ENCODE measurements at places on chromosomes 4 and X. TPM values are rescaled to one million over a fixed set of nuclear protein-coding genes. Genes with fewer than 3 reads are reported as not detected.

DNA sequence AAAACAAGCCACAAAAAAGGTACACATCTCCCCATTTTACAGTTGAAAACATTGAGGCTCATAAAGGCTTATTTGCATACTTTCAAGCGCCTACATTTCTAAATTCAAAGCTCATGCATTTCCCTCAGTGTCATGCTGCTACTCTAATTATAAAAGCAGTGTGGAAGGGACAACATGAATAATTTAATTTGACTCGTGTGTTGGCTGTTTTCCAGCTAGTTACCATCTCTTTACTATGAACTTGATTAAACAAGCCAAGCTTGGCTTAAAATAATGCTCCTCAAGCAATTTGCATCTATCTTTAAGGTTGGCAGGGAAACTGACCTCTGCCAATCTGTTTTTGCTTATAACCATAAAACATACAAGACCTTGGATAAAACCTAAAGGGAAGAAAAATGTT is 252.5 kb upstream of the NEIL3 start:
- no peak for DNase-seq

DNA sequence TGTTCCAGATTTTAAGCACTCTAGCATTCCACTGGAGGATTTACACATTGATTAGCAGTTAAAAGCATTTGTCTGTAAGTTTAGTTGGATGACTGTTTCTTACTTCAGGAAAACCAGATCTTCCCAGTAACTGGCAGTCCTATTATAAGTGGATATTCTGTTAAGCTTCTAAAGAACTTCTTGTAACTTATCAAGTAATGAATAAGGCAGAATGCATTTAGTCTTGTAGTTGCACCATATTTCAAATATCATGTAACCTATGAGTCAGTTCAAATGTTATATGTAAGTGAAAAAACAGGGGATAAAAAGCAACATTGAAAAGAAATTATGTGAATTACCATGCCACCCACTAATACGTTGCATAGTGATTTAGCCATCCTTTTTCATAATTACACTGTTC is 30.2 kb upstream of the TENM3 start:
- DNase-seq: no peak

Gene CXCL13
- 2.3 TPM for total RNA-seq

- no peak for DNase-seq
These were observed 55.3 kb downstream of the TMEM131L start for GRCh38 chr4:153521478-153521877.

DNA sequence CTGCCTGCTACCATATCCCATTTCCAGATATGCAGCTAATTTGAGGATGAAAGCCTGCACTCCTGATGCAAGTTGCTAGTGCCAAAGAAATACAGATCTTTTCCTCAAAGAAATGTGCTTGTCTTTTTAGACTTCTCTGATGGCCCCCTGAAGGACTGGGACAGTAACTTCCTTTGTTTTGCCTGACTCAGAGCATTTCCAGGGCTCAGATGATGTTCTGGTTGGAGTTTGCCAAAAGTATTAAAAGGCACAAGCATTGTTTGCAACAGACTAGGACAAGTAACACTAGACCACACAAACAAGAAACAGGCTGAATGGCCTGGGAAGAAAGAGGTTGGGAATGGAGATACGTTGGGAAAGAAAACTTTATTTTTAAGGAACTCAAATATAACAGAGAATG is 175.2 kb downstream of the IL13RA2 start:
- no peak for DNase-seq

DNA sequence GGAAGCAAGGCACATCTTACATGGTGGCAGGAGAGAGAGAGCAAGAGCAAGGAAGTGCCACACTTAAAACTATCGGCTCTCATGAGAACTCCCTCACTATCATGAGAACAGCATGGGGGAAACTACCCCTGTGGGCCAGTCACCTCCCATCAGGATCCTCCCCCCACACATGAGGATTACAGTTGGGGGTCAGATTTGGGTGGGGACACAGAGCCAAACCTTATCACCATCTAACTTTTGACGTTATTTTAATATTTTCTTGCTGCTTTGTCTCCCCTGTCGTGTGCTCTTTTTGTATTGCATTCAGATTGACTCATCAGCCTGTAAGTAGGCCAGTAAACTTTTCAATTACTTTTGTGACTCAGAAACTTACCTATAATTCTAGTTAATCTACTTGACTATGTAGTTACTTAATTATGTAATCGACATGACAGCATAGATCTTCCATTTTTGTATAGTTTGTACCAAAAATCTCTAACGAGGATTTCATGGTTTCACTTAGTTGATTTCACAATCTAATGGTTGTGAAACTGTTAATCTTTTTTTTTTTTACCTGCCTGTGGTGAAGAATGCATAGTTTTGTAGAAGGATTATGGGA is 18.3 kb downstream of the STIM2 start:
- no peak for DNase-seq

DNA sequence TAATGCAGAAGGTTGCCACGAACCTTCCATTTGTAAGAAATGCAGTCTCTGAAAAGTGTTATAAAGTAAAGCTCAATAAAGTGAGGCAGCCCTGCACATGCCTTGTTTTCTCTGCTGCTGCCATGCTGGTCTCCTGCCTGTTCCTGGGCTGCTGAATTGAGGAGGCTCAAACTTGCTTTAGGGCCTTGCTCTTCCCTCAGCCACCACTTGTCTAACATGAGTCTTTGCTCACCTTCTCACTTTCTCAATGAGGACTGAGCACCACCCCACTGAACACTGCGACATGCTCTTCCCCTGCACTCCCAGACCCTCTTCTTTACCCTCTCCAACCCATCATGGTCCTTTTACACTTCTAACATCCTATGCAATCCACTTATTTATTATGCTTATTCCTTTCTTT is 25.2 kb upstream of the MFAP3L start:
- DNase-seq: no peak

Gene NELFA
- total RNA-seq: 42.5 TPM

DNA sequence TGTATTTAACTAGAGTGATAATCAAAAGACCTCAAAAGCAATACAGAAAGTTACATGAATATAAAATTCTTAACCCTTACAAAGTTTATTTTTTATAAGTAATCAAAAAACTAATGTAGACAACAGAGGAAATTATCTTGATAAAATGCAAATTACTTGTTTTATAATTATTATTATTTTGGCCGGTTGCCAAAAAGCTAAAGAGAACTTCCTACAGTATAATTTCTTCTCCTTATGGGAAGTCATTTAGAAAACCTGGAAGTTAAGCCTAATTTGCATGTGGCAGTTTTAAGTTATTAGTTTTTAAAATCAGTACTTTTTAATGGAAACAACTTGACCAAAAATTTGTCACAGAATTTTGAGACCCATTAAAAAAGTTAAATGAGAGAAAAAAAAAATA is 621.3 kb upstream of the PCDH10 start:
- no peak for DNase-seq

Gene BANK1
- total RNA-seq: not detected

GRCh38 chr4:113049421-113050370 is at the start of gene ANK2:
Gene ANK2 (plus strand): TSS chr4:113049653. CDS start chr4:113049729, 76 bp downstream.
- no peak for DNase-seq

DNA sequence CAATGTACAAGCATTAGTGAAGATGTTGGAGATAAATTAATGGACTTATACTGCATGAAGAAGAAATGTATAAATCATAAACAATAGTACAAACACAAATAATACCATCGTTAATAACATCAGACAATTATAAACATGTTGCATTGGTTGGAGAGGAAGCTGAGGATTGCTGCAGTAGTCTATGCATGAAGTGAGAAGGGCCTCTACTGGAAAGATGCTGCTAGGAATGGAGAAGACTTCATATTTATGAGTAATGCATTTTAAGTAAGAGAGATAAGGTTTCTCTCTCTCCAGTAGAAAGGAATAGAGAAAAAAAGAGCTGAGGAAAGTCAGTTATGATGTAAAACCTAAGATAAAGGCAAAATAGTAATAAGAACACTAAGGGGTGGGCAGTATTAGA is 247.8 kb downstream of the GRID2 start:
- no peak for DNase-seq

DNA sequence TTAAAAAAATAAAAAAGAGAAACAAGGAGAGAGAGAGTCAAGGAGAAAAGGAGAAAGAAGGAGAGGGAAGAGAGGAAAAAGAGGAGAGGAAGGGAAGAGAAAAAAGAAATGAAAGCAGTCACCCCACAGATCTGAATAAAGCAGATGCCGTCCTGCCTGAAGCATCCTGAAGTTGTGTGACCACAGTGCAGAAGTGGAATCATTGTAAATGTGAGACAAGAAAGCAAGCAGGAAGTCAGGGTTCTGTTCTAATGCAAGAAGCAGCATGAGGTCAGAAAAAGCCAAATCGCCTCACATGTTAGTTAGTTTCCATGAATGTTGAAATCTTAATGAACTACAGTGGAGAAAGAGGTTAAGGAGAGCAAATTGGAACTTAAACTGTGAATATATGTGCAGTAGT is 692.5 kb downstream of the CENPC start:
- DNase-seq: no peak

DNA sequence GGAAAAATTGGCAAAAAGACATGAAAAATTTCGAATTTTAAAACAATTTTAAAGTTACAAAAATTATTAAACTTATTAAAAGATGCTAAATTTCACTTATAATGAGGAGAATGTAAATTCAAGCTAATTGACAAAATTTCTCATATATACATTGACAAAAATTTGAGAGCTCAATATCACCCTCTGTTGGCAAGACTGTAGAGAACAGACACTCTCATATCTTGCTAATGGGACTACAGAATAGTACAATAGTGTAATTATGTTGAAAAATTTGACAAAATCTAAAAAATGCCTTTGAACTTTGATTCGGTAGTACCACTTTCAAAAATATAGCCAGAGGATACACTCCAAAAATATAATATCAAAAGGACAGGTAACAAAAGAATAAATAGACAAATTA is 29.8 kb downstream of the DCAF8L2 start:
- no peak for DNase-seq

- DNase-seq: peak; percentile 77
These were observed at the start of gene MPP1 for GRCh38 chrX:154804957-154805695. Gene MPP1 (minus strand): TSS chrX:154805485. CDS start chrX:154805373, 112 bp downstream.

DNA sequence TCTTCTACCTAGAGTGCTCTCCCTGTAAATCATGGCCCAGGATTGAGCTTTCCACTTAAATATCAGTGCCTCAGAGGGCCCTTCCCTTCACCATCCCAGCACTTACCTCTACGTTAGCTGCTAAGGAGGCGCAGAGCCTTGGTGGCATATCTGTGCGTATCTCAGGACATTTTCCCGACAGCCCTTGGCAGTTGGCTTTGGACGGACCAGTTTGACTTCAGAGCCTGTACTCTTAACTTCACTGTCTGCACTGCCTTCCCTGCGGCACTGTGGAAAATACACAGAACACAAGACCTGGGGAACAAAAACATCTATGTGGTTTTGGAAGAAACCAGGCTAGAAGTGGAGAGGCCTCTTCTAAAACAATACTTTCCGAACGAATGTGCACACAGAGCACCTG is 2.4 kb downstream of the TADA2B start:
- no peak for DNase-seq

DNA sequence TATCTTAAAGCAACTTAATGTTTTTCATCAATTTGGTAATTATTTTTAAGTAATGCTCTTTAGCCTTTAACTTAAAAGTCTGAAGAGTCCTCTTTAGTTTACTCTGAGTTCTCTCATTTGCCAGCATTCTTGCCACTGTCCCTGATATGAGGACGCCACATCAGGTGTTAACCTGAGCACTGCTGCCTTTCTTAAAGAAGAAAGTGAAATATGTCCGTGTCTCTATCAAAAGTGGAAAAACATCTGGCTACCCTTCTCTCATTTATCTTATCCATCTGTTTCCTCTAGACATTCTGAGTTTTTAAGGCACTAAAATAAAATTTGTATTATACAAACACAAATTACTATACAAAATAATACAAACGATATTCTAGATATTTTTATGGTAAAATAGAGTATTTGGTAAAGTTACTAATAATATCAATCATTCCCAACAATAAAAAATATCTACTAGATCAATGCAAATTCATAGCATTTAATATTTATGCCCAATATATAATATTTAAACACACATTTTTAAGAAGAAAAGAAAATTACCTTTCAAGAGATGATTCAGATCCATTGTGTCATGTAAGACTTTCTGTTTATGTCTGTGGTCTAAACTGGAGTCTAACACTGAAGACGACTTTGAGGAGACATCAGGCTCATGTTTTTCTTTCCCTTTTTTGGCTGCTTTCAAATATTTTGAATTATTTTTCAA is 14.0 kb downstream of the CFAP97 start:
- DNase-seq: no peak

DNA sequence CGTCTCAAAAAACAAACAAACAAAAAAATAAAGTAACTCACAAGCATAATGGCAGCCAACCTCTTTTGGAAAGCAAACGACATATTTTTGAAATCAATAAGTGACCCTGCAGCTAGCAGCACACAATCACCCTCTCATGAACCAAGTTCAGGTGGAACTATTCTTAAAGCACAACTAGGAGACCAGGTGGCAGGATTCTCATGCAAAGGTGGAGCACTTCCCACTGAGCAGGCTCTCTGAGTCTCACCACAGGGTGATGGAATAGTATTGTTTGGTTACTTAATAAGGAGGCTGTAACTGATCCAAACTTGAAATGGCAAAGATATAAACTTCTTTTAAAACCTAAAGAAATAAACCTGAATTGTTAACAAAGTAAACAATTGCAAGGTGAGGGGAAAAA is 1293.1 kb downstream of the PCDH19 start:
- DNase-seq: no peak

DNA sequence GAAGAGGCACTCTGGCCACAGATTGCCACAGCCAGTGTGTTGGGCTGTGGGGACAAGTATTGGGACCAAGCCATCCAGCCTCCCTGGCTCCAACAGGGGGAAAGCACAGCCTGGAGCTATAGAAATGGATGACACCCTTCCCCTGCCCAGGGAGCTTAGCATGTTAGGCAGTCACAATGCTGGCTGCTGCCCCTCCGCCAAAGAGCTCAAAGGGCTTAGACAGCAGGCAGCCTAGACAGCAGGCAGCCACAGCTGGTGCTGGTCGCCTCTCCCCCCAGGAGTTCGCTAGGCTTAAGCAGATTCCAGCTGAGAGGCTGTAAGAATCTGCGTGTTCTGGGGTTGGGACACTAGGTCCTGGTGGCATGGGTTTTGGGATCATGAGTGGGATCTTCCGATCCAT is 94.5 kb upstream of the MXRA5 start:
- DNase-seq: no peak

DNA sequence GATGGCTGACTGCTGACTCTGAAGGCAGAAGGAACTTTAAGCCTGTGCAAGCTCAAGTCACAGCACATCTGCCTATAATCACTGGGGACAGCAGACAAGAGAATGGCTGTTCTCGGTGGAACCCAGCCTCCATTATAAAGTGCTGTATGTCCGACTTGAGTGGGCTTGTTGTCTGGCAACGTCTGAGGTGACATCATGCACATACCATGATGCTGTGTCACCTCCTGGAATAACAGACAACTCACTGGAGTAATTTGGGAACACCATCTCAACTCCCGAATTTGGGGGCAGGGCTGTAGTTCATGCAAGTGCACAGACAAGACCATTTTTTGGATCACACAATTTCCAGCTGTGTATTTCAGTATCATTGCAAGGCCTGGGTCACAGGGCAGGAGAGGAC is 59.8 kb upstream of the GPM6B start:
- no peak for DNase-seq

DNA sequence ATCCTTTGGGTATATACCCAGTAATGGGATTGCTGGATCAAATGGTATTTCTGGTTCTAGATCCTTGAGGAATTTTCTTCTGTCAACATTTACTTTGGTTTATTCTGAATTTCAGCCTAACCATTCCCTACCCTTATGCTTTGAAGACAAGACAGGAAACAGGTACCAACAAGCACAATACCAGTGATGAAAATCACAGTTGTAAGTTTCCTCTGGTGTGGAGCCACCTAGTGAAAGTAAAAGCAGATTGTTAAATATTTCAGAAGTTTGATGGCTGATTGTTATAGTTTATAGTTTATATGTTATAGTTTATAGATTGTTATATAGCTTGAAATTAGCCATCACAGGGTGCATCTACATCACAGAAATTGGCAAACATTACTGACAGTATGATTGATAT is 104.5 kb upstream of the AGA start:
- no peak for DNase-seq

Gene SPANXN4
- total RNA-seq: not detected

Data from CD8-positive, alpha-beta memory T cell (primary cell).